ENCODE measurements at places on chromosomes 4 and X.

- no peaks in the 10 kb centered on the region for H3K4me1 ChIP-seq
- no peak for DNase-seq
- no peak overlapping the region for H3K27ac ChIP-seq
- H3K36me3 ChIP-seq, result no peaks in the 10 kb centered on the region
- H3K27me3 ChIP-seq, result peaks cover 3% of the 10 kb centered on the region
These were observed 268.8 kb upstream of the GATB start for GRCh38 chr4:152029631-152030030.

- H3K36me3 ChIP-seq, result no peaks in the 10 kb centered on the region
- no peaks in the 10 kb centered on the region for H3K4me1 ChIP-seq
- no peak for DNase-seq
- H3K27ac ChIP-seq, result no peak overlapping the region
- peaks cover 5% of the 10 kb centered on the region for H3K27me3 ChIP-seq
These were observed 19.1 kb downstream of the ATP5ME start for GRCh38 chr4:654871-655463.

- H3K27me3 ChIP-seq, result peaks cover 5% of the 10 kb centered on the region
- peaks cover 9% of the 10 kb centered on the region for H3K36me3 ChIP-seq
These were observed 6.5 kb downstream of the FTSJ1 start for GRCh38 chrX:48482526-48482925.

GRCh38 chr4:52665592-52665991, 6.5 kb upstream of the USP46 start:
- H3K4me1 ChIP-seq, result peaks cover 4% of the 10 kb centered on the region
- H3K36me3 ChIP-seq, result no peaks in the 10 kb centered on the region
- no peak overlapping the region for H3K27ac ChIP-seq
- no peak for DNase-seq
- no peak overlapping the region for H3K4me3 ChIP-seq

DNA sequence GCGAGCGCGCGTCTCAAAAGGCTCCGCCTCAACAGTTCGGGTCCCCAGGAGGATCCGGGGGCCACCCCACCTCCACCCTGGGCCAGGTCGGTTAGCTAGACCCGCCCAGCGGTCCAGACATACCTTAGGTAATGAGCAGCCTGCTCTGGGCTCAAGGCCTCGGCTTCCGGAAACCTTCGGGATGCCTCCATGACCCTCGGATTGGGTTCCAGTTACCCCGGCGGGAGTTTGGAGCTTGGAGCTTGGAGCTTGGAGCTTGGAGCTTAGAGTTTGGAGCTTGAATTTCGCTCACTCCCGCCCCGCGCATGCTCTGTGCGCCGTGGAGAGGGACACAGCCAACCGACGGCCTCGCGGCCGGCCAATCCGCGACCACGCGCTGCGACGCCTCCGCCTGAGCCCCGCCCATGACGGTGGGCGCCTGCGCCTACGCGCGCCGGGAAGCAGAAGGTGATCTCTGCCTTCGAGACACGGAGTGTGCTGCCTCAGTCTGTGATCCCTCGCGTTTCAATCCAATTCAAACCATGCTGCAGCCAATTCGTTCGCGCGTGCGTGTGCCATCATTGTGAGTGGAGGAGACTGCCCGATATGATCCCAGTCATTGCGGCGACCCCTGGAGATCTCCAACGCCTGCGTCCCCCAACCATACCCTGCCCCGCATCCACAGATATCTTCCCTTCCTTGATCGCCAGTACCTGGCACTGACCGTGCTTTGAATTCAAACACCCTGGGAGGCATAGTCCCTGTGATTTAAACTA, at the start of gene ERCC6L:
ERCC6L (minus strand) TSS at position 307 of the 755 bp plus-strand sequence; CDS start at position 191, 116 bp downstream.
- DNase-seq, result peak; percentile 78
- peak within 1 kb of the TSS; percentile 5 for H3K27ac ChIP-seq
- H3K4me1 ChIP-seq, result peaks cover 6% of the 10 kb centered on the region

DNA sequence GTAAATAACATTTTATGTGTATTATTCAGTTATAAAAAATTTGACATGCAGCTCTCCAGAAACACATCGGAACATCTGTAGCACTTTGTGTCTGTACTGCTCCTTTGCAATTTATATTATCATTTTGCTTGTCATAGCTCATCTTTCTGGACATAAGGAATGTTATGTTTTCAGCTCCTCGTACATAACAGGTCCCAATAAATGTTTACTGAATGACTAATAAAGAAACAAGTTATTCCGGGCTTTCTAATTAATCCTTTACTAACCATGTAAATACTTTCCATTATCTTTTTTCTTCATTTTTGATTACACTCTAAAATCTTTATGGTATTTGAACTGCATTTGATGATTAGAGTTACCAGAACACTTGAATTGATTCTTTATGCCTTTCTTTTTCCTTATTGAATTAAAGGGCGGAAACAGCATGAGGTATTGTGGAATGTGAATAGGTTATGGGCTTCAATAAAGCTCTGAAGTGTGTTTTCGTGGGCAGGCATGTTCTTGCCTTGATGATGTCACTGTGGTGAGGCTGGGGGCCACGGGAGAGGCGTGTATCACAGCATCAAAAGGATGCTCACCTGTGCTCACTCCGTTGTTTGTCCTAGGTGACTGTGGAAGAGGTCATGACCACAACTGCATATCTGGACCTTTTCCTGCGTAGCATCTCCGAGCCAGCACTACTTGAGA, 131.6 kb downstream of the GATB start:
- no peak overlapping the region for H3K4me3 ChIP-seq
- no peak for DNase-seq
- H3K27ac ChIP-seq, result no peak overlapping the region
- peaks cover 16% of the 10 kb centered on the region for H3K27me3 ChIP-seq

DNA sequence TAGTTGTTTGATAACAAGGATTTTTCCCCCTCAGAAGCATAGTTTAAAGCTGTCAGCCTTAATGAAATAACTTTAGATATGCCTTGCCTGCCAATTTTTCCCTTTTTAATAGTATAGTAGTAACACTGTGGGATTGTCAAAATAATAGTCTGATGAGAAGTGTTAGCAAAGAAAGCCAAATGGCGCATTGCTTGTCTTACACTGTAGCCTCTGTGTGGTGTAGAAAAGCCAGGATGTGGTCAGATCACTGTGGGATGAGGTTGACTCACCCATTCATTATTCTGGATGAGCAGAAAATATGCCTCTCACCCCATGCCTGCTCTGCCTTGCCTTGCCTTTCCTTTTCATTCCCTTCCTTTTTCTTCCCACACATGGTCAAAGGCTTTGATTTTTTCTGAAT, 257.8 kb upstream of the NRK start:
- H3K27me3 ChIP-seq, result peaks cover 4% of the 10 kb centered on the region
- H3K27ac ChIP-seq, result no peak overlapping the region
- H3K36me3 ChIP-seq, result no peaks in the 10 kb centered on the region

DNA sequence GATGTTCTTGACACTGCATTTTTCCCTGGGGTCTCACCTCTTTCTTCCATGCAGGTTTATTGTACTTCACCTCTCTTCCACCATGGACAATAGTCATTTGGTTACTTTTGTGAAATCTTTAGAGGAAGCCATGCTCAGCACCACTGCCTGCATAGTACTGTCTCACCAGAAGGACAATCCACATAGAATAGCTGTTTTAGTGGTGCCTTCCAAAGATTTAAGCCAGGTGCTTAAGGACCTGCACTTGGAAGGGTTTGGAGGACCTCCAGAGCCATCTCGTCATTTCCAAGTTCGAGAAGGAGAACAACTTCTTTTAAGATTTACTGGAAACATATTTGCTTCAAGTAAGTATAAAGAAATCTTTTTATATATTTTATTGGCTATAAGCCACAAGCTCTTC, 26.7 kb downstream of the DTHD1 start:
- no peaks in the 10 kb centered on the region for H3K27me3 ChIP-seq
- peak overlapping the region; percentile 46 for H3K27ac ChIP-seq
- peaks cover 87% of the 10 kb centered on the region for H3K4me1 ChIP-seq
- H3K36me3 ChIP-seq, result peaks cover 15% of the 10 kb centered on the region

- no peak overlapping the region for H3K27ac ChIP-seq
- no peaks in the 10 kb centered on the region for H3K4me1 ChIP-seq
- no peaks in the 10 kb centered on the region for H3K36me3 ChIP-seq
- no peaks in the 10 kb centered on the region for H3K27me3 ChIP-seq
These were observed 13.1 kb upstream of the BANK1 start for GRCh38 chr4:101777431-101777830.

DNA sequence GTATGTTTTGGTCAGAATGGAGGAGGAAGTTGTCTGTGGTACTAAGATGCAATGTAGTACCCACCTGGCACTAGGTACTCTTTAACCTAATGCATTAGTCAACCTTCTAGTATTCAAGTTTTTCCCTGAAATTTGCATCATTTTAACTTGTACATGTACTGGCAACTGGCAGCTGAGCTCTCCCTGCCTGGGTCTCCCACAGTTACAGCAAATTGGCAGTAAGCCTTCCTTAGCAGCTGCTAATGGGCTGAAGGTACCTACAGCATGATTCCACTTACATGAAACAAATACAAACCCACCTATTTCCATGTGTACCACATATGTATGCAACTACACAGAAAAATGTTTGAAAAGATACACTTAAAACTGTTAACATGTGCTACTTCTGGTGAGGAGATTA, 8.1 kb upstream of the KLHL2 start:
- H3K4me3 ChIP-seq, result no peak overlapping the region
- H3K27me3 ChIP-seq, result peaks cover 1% of the 10 kb centered on the region
- DNase-seq, result no peak
- no peaks in the 10 kb centered on the region for H3K4me1 ChIP-seq
- H3K27ac ChIP-seq, result no peak overlapping the region
- H3K36me3 ChIP-seq, result no peaks in the 10 kb centered on the region

- DNase-seq, result no peak
- H3K27me3 ChIP-seq, result no peaks in the 10 kb centered on the region
- no peaks in the 10 kb centered on the region for H3K4me1 ChIP-seq
- H3K4me3 ChIP-seq, result no peak overlapping the region
- no peaks in the 10 kb centered on the region for H3K36me3 ChIP-seq
- no peak overlapping the region for H3K27ac ChIP-seq
These were observed 174.6 kb downstream of the ANKRD50 start for GRCh38 chr4:124537971-124538370.

DNA sequence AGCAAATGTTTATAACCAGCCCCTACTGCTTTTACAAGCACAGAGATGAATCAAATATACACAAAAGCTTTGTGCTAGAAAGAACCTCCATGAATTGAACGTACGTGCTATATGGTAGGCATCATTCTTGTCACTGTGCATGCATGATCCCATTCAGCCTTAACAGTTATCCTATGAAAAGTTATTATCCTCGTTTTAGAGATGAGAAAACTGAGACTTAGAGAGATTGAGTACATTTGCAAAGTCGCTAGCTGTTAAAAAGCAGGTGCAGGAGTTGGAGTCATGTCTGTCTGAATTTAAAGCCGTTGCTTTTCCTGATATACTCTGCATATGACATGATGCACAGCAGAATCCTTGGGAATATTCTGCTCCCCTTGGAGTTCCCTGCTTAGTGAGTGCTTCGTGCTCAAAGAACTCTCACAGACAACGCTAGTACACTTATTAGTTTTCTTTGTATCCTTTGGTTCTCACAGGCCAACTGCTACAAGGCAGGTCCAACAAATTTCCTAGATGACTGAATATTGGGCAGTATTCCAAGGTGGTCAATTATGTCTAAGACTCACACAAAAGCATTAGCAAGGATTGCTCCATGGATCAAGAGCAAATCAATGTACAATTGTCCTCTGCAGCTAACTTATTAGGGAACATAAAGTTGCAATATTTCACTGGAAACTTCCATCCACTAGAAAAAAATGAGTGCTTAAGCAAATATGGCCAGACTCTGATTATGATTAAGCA, 42.8 kb upstream of the TRIM2 start:
- peaks cover 5% of the 10 kb centered on the region for H3K27me3 ChIP-seq
- no peaks in the 10 kb centered on the region for H3K36me3 ChIP-seq
- no peak overlapping the region for H3K4me3 ChIP-seq

- no peaks in the 10 kb centered on the region for H3K27me3 ChIP-seq
- H3K4me3 ChIP-seq, result no peak overlapping the region
- H3K4me1 ChIP-seq, result no peaks in the 10 kb centered on the region
- H3K36me3 ChIP-seq, result no peaks in the 10 kb centered on the region
These were observed 33.1 kb downstream of the FTHL17 start for GRCh38 chrX:31038575-31039326.

GRCh38 chr4:82797405-82798111, 1.0 kb downstream of the SCD5 start:
- DNase-seq, result peak; percentile 9
- peak overlapping the region; percentile 85 for H3K4me3 ChIP-seq
- peak overlapping the region; percentile 36 for H3K27ac ChIP-seq
- peaks cover 7% of the 10 kb centered on the region for H3K27me3 ChIP-seq

GRCh38 chr4:82194329-82194728, 179.5 kb downstream of the HNRNPD start:
- H3K36me3 ChIP-seq, result no peaks in the 10 kb centered on the region
- no peaks in the 10 kb centered on the region for H3K4me1 ChIP-seq
- no peak overlapping the region for H3K27ac ChIP-seq
- DNase-seq, result no peak
- H3K4me3 ChIP-seq, result no peak overlapping the region
- H3K27me3 ChIP-seq, result peaks cover 9% of the 10 kb centered on the region

- H3K4me3 ChIP-seq, result peak overlapping the region; percentile 95
- H3K27ac ChIP-seq, result peak overlapping the region; percentile 85
- H3K4me1 ChIP-seq, result peaks cover 44% of the 10 kb centered on the region
- H3K36me3 ChIP-seq, result peaks cover 5% of the 10 kb centered on the region
- H3K27me3 ChIP-seq, result peaks cover 9% of the 10 kb centered on the region
- peak; percentile 67 for DNase-seq
These were observed 82.3 kb upstream of the CD99 start for GRCh38 chrX:2608638-2609430.

GRCh38 chr4:141376769-141377168, 156.1 kb downstream of the ZNF330 start:
- no peak overlapping the region for H3K27ac ChIP-seq
- no peaks in the 10 kb centered on the region for H3K4me1 ChIP-seq
- peaks cover 5% of the 10 kb centered on the region for H3K27me3 ChIP-seq
- H3K4me3 ChIP-seq, result no peak overlapping the region
- H3K36me3 ChIP-seq, result no peaks in the 10 kb centered on the region

DNA sequence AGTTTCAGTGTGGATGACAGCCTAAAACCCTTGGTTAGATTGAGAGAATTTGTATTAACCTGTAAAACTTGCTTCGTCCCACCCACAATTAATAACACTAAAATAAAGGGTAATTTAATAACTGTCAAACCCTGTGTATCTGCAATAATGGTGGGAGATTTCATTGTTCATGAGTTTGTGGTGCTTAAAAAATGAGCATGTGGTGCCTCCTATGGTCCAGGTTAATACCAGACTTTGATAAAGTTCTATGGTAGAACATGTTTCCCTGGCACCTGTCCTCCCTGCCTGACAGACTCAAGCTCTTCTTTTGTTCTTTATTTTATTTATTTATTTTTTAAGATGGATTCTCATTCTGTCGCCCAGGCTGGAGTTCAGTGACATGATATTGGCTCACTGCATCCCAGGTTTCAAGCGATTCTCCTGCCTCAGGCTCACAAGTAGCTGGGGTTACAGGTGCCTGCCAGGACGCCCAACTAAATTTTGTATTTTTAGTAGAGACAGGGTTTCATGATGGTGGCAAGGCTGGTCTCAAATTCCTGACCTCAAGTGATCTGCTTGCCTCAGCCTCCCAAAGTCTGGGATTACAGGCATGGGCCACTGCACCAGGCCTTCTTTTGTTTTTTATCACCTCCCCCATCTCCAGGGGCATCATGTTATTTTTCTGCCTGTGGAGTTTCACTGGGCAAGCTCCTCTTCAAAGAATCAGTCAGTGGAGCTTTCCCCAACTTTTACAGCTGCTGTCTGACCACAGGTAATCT, 289.2 kb downstream of the NR3C2 start:
- H3K36me3 ChIP-seq, result peaks cover 5% of the 10 kb centered on the region
- H3K27ac ChIP-seq, result no peak overlapping the region
- DNase-seq, result no peak
- H3K4me3 ChIP-seq, result no peak overlapping the region
